ENCODE measurements at places on chromosomes 16 and 17. TPM values are rescaled to one million over a fixed set of nuclear protein-coding genes. Genes with fewer than 3 reads are reported as not detected.

SCNN1G gene
- not detected for polyA plus RNA-seq

ASGR2 gene
- polyA plus RNA-seq, result 0.37 TPM

GPR179 gene
- polyA plus RNA-seq, result 0.15 TPM

C17orf78 gene
- 0.19 TPM for polyA plus RNA-seq

CORO6 gene
- 77.0 TPM for polyA plus RNA-seq

ZNF785 gene
- polyA plus RNA-seq, result 9.6 TPM

ACSM2A gene
- polyA plus RNA-seq, result 0.31 TPM

GUCY2D gene
- 0.07 TPM for polyA plus RNA-seq

LGALS3BP gene
- polyA plus RNA-seq, result 33.1 TPM

CASKIN2 gene
- polyA plus RNA-seq, result 16.3 TPM

TNS4 gene
- polyA plus RNA-seq, result not detected

NLRC3 gene
- 1.3 TPM for polyA plus RNA-seq

DPEP3 gene
- not detected for polyA plus RNA-seq

ABCC6 gene
- 0.98 TPM for polyA plus RNA-seq

ST6GALNAC1 gene
- 0.26 TPM for polyA plus RNA-seq

CPNE7 gene
- polyA plus RNA-seq, result not detected

ITGB4 gene
- polyA plus RNA-seq, result 3.2 TPM

KRT34 gene
- polyA plus RNA-seq, result not detected

CAMKK1 gene
- polyA plus RNA-seq, result 7.5 TPM

DHX8 gene
- 28.5 TPM for polyA plus RNA-seq

TMC7 gene
- polyA plus RNA-seq, result 1.2 TPM

VTN gene
- 0.46 TPM for polyA plus RNA-seq

KIF2B gene
- not detected for polyA plus RNA-seq

CCDC137 gene
- 13.0 TPM for polyA plus RNA-seq

KRT14 gene
- 0.66 TPM for polyA plus RNA-seq

ASGR1 gene
- 1.6 TPM for polyA plus RNA-seq

SLFN14 gene
- polyA plus RNA-seq, result 0.15 TPM

Data from muscle of back (tissue), 13 donors.